Fibroblast of skin of abdomen (primary cell): ENCODE measurements at places on chromosomes 3 and 15.

GRCh38 chr3:110332629-110333028 lies 739.0 kb upstream of the NECTIN3 start:
- DNase-seq = no peak

DNA sequence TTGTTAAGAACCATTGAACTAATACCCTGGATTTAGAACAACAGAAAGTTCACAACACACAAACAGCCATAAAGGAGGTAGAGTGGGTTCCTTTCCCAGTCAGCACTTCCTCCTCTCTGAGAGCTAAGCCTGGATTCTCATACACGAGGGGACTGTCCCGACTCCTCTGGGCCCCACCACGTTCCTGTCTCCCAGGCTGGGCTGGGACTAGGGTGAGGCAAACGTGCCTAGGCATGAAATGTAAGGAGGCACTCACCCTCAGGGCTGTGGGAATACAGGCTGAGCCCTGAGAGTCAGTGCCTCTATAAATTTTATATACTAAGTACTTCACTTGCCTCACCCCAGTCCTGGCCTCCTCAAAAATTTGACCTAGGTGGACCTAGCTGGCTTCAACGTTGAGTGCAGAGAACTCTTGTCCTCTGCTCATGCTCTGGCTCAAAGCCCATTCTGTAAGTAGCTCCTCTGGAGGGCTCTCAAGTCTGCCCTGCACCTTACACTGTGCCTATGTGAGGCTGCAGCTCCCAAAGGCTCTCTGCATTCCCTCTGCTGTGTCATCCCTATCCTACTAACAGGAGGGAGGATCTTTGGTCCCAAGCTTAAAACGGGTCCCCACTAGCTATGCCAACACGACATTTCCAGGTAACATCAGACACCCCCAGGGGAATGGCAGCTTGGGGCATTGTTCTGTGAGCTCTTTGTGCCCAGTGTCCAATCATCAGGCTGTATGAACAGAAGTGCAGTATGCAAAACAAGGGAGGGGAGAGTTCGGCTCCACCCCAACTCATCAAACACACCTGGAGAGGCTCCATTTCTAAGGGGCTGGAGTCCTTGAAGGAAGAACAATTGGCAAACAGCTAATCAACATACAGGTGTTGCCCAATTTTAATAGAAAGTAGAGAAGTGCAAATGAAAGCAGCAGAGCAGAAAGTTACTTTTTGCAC lies 233.2 kb downstream of the RPLP1 start:
- DNase-seq = no peak

DNA sequence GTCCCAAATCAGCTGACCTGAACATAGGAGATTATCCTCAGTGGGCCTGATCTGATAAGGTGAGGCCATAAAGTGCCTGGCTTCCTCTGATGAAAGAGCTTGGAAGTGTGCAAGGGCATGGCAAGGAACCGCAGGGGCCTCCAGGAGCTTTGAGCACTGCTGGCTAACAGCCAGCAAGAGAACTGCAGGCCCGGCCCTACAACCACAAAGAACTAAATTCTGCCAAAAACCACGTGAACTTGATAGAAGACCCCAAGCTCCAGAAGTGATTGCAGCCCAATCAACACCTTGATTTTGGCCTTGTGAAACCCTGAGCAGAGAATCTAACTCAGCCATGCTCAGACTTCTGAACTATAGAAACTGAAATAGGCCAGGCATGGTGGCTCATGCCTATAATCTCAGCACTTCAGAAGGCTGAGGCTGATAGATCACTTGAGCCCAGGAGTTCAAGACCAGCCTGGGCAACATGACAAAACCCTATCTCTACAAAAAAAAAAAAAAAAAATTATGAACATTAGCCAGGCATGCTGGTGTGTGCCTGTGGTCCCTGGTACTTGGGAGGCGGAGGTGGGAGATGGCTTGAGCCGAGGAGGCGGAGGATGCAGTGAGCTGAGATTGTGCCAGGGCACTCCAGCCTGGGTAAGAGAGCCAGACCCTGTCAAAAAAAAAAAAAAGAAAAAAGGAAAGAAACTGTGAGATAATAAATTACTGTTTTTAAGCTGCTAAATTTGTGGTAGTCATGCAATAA lies 7.7 kb upstream of the DIS3L start:
- DNase-seq = no peak

- DNase-seq = no peak
Observed at GRCh38 chr3:123986427-123986826, 5.5 kb downstream of the ROPN1 start.

- peak; percentile 63 for DNase-seq
Observed at GRCh38 chr3:99645277-99646106, 7.1 kb downstream of the COL8A1 start.

GRCh38 chr15:63971427-63971805 lies 74.9 kb downstream of the DAPK2 start:
- DNase-seq = no peak

DNA sequence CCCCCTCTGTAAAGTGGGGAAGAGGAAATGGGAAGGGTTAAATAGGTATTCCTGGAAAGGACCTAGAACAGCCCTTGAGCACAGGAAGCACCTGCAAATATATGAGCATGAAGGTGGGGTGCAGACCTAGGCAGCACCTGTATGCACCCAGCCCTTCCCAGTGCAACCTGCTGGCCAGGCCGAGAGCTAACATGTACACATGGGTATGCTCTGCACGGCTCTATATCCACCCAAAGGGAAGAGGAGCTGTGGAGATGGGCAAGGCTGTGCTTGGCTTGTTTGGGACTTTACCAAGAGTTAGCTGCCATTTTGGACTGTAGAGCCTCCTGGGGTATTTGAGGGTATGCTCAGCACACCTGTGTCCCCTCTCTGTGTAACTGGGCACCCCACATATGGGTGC lies 171.2 kb downstream of the KLF13 start:
- no peak for DNase-seq

GRCh38 chr3:62479326-62479725 lies 106.0 kb upstream of the FEZF2 start:
- DNase-seq = no peak
